ENCODE measurements at places on chromosomes 5 and 9. TPM values are rescaled to one million over a fixed set of nuclear protein-coding genes. Genes with fewer than 3 reads are reported as not detected.

The PRELID2 gene
- 3.0 TPM for total RNA-seq

The PHF24 gene
- total RNA-seq = 0.89 TPM

The RNF208 gene
- total RNA-seq = 5.2 TPM

The CHSY3 gene
- total RNA-seq = 1.4 TPM

The MARCOL gene
- total RNA-seq = not detected

- H3K4me1 ChIP-seq = no peaks in the 10 kb centered on the region
- no peak overlapping the region for H3K27ac ChIP-seq
- no peaks in the 10 kb centered on the region for H3K36me3 ChIP-seq
- DNase-seq = no peak
Observed at GRCh38 chr9:22722492-22722891, 275.9 kb downstream of the DMRTA1 start.

DNA sequence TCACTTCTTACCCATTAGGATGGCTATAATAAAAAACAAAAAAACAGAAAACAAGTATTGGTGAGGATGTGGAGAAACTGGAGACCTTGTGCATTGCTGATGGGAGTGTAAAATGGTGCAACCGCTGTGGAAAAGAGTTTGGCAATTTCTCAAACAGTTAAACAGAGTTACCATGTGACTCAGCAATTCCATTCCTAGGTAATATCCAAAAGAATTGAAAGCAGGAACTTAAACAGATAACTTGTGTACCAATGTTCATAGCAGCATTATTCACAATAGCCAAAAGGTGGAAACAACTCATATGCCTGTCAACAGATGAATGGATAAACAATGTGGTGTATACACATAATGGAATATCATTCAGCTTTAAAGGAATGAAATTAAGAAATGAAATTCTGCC, 28.9 kb downstream of the DCP2 start:
- no peaks in the 10 kb centered on the region for H3K4me1 ChIP-seq
- H3K4me3 ChIP-seq = no peak overlapping the region
- H3K27me3 ChIP-seq = no peaks in the 10 kb centered on the region
- H3K36me3 ChIP-seq = peaks cover 68% of the 10 kb centered on the region
- DNase-seq = no peak

DNA sequence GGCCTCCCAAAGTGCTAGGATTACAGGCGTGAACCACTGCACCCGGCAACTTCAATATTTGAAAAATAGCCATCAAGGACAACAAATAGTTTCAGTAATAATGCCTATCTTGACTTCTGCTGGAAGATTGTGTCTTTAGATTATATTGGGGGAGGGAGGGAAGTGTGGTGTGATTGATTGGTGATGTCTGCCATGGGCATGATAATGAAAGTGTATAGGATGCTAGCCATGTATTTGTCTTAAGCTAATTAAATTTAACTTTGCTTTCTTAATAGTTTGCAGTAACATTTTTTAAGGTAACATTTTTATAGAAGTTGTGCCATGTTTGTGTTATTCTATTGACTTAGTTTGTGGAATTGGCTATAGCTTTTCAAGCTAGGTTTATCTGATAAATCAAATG, 4.6 kb downstream of the JMY start:
- no peak overlapping the region for H3K27ac ChIP-seq
- no peaks in the 10 kb centered on the region for H3K27me3 ChIP-seq
- H3K4me3 ChIP-seq = no peak overlapping the region
- no peaks in the 10 kb centered on the region for H3K36me3 ChIP-seq
- peaks cover 36% of the 10 kb centered on the region for H3K4me1 ChIP-seq
- DNase-seq = no peak

GRCh38 chr5:176773408-176774035, 36.8 kb upstream of the UNC5A start:
- peak; percentile 34 for DNase-seq
- no peaks in the 10 kb centered on the region for H3K4me1 ChIP-seq
- H3K27ac ChIP-seq = no peak overlapping the region
- no peaks in the 10 kb centered on the region for H3K36me3 ChIP-seq
- H3K4me3 ChIP-seq = no peak overlapping the region
- H3K27me3 ChIP-seq = peaks cover 28% of the 10 kb centered on the region

- H3K36me3 ChIP-seq = no peaks in the 10 kb centered on the region
- H3K4me3 ChIP-seq = no peak overlapping the region
- peaks cover 32% of the 10 kb centered on the region for H3K27me3 ChIP-seq
Observed at GRCh38 chr5:171615705-171616640, 169.6 kb upstream of the SMIM23 start.

DNA sequence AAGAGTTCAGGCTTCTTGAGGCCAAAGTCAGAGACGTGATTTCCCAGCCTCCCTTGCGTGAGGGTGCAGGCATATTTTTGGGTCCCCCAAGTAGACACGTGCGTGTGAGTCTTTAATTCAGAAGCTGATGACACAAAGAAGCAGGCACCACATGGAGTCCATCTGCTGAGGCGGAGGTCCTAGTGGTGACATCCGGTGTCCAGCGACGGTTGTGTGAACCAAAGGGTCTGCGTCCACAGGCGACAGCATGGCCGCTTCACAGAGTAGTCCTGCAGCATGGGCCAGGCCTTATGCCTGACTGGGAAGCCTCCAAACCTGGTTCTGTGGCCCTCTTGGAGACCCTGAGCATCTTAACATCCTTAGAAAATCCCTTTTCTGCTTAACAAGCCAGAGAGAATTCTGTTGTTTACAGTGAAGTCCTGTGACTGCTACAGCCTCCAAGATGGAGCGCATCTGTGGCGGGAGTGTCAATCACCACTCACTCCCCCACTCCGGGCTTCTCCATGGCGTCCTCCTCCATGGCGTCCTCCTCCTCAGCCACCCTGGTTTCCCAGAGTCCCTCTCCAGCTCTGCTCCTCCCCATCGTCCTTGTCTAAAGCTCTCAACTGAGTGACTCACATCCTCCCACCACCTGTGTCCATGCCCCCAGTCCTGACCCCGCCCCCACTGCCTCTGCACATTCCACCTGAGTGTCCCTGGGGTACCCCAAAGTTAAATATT, 133.8 kb downstream of the PAX5 start:
- peak; percentile 71 for DNase-seq
- H3K4me3 ChIP-seq = no peak overlapping the region
- peaks cover 3% of the 10 kb centered on the region for H3K4me1 ChIP-seq
- H3K27me3 ChIP-seq = peaks cover 30% of the 10 kb centered on the region

DNA sequence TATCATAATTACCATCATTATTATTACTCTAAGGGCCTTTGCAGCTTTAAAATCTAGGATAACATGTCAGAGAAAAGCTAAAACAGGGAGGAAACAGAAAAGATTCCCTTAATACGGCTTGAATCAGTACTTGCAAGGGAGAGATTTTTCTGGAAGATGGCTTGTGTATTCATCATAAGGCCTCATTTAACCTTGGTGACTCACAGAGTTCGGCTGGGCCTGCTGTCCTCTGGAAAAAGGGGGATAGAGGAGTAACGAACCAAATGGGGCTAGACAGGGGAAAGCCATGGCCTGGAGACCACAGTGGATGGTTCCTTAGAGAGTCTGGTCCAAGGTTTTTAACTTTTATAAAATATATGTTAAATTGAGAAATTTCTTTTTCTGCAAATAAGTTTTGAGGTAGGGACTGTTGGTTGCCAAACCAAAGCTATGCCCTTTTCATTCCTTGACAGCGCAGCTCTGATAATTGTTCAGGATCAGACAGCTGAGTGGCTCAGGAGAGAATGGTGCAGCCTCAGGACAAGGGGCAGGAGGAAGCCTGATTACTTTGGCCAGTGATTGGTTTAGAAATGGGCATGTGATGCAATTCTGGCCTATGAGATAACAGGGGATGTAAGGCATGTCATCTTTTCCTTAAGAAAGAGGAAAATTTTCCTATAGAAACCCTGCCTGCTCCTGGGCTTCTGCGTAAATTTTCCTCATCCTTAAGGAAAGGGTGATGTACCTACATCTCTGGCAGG, 25.6 kb upstream of the GSN start:
- H3K27me3 ChIP-seq = no peaks in the 10 kb centered on the region
- H3K27ac ChIP-seq = no peak overlapping the region
- H3K4me1 ChIP-seq = peaks cover 4% of the 10 kb centered on the region

DNA sequence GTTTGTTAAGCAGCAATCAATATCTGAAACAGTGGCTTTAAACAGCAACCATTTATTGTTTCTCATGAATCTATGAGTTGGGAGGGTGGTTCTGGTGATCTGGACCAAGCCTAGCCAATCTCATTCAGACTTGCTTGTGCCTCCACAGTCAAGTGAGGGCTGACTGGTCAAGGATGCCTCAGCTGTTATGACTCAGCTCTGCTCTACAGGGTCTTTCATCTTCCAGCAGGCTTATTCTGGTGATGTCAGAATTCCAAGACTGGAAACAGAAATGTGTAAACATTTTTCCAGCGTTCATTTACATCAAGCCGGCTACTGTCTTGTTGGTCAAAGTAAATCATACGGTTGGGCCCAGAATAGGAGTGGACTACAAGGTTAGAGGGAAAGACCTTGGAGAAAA, 2.5 kb upstream of the PIP5K1B start:
- H3K27ac ChIP-seq = no peak overlapping the region
- no peaks in the 10 kb centered on the region for H3K36me3 ChIP-seq
- H3K4me3 ChIP-seq = no peak overlapping the region
- peaks cover 48% of the 10 kb centered on the region for H3K27me3 ChIP-seq
- DNase-seq = no peak

- peak within 1 kb of the TSS; percentile 90 for H3K4me3 ChIP-seq
- DNase-seq = peak; percentile 85
- peaks cover 16% of the 10 kb centered on the region for H3K4me1 ChIP-seq
Observed at GRCh38 chr9:36572515-36573418, at the start of gene MELK. Gene MELK, plus strand, starts transcription at chr9:36572895. Its CDS starts 8,787 bp downstream, at chr9:36581682.

- no peak overlapping the region for H3K27ac ChIP-seq
- no peak overlapping the region for H3K4me3 ChIP-seq
- no peaks in the 10 kb centered on the region for H3K36me3 ChIP-seq
- DNase-seq = no peak
- H3K27me3 ChIP-seq = peaks cover 69% of the 10 kb centered on the region
Observed at GRCh38 chr9:135665795-135666189, 2.7 kb downstream of the LCN9 start.

DNA sequence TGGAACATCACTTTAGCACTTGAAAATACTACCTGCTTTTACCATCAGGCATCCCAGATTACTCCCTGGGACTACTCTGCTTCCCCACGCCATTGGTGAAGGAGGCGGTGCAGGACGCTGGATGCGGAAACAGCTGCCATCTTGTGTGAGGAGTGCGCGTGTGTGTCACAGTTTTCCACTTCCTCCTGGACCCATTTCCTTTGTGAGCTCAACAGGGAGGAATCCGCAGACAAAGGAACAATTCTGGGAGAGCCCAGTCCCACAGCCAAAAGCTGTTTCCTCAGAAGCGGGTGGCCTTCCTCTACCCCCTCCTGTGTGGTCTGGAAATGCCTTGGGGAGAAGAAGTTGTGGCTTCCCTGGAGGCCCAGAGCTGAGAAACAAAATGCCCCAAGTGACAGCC, 16.8 kb downstream of the AFAP1L1 start:
- peak overlapping the region; percentile 44 for H3K27ac ChIP-seq
- H3K4me3 ChIP-seq = no peak overlapping the region
- H3K27me3 ChIP-seq = no peaks in the 10 kb centered on the region
- H3K36me3 ChIP-seq = no peaks in the 10 kb centered on the region
- no peak for DNase-seq

DNA sequence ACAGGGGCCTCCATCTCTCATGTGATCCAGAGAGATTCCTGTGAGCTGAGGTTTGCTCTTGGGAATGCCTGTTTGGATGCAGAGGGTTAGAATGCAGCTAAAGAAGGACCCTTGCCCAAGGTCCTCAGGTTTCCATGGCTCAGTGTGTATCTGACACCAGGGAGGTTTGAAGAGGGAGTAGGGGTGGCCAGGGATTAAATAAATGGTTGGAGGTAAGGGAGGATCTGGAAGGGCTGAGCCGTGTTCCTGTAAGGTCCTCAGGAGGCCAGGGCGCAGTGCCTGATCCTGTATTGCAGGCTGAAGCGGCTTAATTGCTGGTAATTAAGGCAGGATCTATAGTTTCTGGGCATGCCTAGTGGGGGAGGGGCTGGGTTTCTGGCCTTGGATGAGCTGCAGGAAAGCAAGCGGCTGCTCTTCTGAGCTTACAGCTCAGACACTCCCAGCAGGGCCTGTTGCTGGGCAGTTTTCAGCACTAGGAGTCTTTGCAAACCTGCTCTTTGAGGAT, 41.5 kb upstream of the MAP1B start:
- no peaks in the 10 kb centered on the region for H3K36me3 ChIP-seq
- H3K4me1 ChIP-seq = no peaks in the 10 kb centered on the region
- H3K27me3 ChIP-seq = peaks cover 4% of the 10 kb centered on the region

DNA sequence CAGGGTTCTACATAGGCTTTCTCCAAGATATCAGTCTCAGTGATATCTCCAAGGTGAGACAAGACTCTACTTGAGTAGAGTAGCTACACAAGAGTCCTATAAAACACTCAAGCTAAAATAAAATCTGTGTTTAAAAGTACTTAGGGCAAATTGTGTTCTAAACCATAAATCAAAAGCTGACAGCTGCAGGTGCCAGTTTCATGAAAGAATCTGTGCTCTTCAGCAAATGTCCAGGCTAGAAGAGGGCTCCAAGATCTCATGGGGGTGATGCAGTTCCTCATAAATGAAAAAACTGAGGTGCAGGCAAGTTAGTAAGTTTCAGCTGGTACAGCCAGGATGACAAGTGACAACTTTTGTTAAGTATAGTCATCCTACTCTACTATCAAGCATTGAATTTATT, 142.8 kb upstream of the TNPO1 start:
- H3K36me3 ChIP-seq = no peaks in the 10 kb centered on the region
- DNase-seq = no peak
- no peaks in the 10 kb centered on the region for H3K27me3 ChIP-seq
- H3K4me3 ChIP-seq = no peak overlapping the region

DNA sequence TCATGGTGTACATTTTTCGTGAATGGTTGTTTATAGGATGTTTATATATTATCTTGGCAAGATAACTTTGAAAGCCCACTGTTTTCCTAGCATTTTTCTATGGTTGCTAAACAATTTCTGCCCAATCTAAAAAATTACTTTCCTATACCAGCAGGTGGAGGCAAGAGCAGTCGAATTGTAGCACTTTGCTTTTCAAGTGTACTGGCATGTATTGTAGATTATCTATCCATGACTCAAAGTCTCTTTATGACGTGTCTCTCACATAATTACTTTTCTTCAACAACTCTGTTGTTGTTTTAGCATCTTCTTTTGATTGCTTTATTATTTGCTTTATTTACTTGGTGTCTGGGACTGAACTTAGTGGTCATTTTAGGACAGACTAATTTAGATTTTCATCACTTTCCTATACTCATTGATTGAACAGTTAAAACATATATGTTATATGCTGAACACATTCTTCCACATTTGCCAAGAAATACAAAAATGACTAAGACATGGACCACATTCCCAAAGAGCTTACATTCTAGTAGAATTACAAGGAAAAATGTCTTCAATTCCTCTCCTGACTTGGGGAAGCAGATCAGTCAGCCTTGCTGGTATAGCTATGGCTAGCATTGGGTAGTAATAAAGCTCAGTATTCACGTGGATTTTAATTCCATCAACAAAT, 20.7 kb downstream of the NLN start:
- peaks cover 3% of the 10 kb centered on the region for H3K4me1 ChIP-seq
- no peak overlapping the region for H3K27ac ChIP-seq
- H3K36me3 ChIP-seq = no peaks in the 10 kb centered on the region
- no peak for DNase-seq

DNA sequence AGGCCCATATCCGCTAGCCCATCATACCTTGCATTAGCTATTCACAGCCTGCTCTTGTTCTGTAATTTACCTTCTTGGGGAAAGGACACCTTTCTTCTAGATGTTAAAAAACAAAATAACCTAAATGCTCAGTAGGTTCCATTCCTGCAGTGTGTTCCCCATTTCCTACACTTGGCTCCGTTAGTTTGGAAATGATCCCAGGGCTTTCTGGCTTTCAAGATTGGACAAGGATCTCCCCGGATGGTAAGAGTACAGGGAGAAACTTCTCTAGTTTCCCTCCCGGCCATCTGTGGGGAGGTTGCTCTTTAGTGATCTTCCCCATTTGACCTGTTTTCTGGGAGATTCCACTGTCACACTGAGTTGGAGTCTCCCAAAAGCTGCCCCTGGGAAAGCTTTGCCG, 27.3 kb upstream of the STC2 start:
- no peaks in the 10 kb centered on the region for H3K36me3 ChIP-seq
- no peak for DNase-seq
- no peak overlapping the region for H3K4me3 ChIP-seq
- peaks cover 5% of the 10 kb centered on the region for H3K4me1 ChIP-seq
- H3K27me3 ChIP-seq = no peaks in the 10 kb centered on the region

Measured in suprapubic skin (tissue), 4 donors.